NK-92 treated with Interleukin-12 subunit alpha and Interleukin-12 subunit beta, amount 100 ng/mL, for 24 hours (cell line): ENCODE measurements at places on chromosomes 5 and 9.

GRCh38 chr5:36355516-36355915 lies 53.8 kb upstream of the RANBP3L start:
- DNase-seq: no peak

DNA sequence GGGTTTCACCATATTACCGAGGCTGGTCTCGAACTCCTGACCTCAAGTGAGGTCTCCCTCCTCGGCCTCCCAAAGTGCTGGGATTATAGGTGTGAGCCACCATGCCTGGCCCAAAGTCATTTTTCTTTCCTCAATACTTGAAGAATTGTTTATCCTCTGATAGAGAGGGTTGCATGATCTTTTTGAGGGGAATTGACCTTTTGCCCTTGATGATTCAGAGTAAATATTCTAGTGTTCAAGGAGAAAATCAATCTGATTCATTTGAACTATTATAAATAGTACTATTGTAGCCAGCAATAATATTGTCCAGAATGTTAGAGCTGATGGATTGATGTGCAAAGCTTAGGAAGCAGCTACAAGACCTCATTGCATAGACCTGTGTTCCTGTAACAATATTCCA lies 47.1 kb downstream of the UGCG start:
- no peak for DNase-seq

GRCh38 chr5:9529041-9529480 lies 16.8 kb downstream of the SEMA5A start:
- DNase-seq: no peak

DNA sequence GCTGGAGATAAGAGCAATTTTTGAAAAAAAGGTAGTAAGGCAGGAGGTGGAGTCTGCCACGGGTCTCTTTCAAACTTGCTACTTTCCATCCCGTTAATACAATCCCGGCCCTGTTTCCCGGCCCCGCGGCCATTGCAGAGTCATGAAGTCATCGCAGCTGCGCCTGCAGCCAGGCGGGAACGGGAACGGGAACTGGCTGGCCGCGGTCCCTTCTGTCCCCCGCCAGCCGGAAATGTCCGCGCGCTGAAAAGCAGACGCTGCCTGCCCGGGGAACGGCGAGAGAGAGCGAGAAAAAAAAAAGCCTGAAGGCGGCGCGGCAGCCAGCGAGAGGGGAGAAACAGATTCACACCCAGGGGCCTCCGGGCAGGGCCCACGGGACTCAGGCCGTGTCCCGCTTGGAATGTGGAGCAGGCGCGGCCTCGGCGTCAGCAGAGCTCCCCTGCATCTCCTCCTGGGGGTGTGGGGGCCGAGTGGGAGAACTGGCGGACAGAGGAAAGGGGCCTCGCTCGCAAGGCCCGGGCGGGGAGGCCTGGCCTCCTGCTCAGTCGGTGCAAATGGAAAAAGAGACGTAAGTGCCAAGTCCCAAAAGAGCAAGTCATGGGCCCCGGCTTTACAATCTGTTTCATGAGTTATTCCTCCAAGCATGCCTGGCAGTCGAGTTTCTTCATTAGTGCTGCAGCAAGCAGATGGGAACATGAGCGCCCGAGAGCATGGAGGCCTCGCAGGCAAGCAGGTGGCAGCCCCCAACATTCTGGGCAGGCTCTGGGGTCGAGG lies 201.2 kb upstream of the GAS1 start:
- no peak for DNase-seq
